Aorta (tissue), 5 donors: ENCODE measurements at places on chromosomes 6 and 20. TPM values are rescaled to one million over a fixed set of nuclear protein-coding genes. Genes with fewer than 3 reads are reported as not detected.

Gene TOX2
- 17.2 TPM for total RNA-seq

Gene MROH8
- total RNA-seq = 5.1 TPM

Gene HLA-DPA1
- 122 TPM for total RNA-seq

Gene FIG4
- total RNA-seq = 26.7 TPM

Gene SAMD5
- total RNA-seq = 2.1 TPM

Gene SRSF12
- total RNA-seq = 1.9 TPM

Gene EPHA7
- 2.4 TPM for total RNA-seq

Gene BMP7
- 1.0 TPM for total RNA-seq

Gene ABHD16B
- total RNA-seq = not detected

Gene GJE1
- not detected for total RNA-seq

Gene GNMT
- 1.2 TPM for total RNA-seq

Gene C6orf132
- total RNA-seq = 3.1 TPM

Gene KIAA1755
- 9.3 TPM for total RNA-seq

Gene ARMH2
- total RNA-seq = not detected

Gene PDYN
- not detected for total RNA-seq

Gene PLN
- total RNA-seq = 587 TPM

Gene HLA-A
- 468 TPM for total RNA-seq

Gene MYCT1
- 20.1 TPM for total RNA-seq

Gene FAM217A
- not detected for total RNA-seq

Gene CDH4
- total RNA-seq = 0.06 TPM

Gene CALHM5
- total RNA-seq = 11.5 TPM

Gene IL17F
- total RNA-seq = not detected

Gene ZNF334
- total RNA-seq = 3.9 TPM

Gene FOXS1
- 10.0 TPM for total RNA-seq
